Muscle of back (tissue), 13 donors: ENCODE measurements at places on chromosomes 7 and 10.

GRCh38 chr7:111414374-111414773, 147.9 kb downstream of the IMMP2L start:
- no peak for DNase-seq

- DNase-seq: no peak
Observed at GRCh38 chr7:105776986-105777910, 99.2 kb downstream of the ATXN7L1 start.

DNA sequence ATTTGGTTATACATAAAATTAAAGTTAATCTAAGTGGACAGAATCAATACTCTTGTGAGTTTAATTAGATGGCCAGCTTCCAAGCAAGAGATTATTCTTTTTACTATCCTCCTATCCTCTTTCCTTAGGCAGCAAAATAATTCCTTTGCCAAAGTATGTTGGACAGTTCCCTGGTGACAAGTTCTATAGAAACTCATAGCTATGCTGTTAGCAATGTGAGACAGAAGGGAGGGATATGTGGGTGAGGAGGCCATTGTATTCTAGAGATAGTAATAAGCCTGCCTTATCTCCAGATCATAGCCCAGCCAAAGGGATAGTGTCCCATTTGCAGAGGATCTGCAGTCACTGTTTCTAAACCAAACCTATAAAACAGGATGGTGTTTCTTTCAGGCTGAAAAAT, 181.6 kb upstream of the HDAC9 start:
- no peak for DNase-seq

- DNase-seq: peak; percentile 77
Observed at GRCh38 chr7:4797858-4798705, 22.7 kb downstream of the AP5Z1 start.

GRCh38 chr7:98107313-98107721, 655 bp downstream of the LMTK2 start:
- DNase-seq: peak; percentile 1
